ENCODE measurements at places on chromosomes 4 and X.
A peak's percentile ranks its signal among the peaks of the same experiment; 100 is the strongest.

- peak; percentile 2 for DNase-seq
These were observed 259.0 kb upstream of the TRPC5 start for GRCh38 chrX:112341598-112341997.

GRCh38 chr4:110705440-110705782, 82.5 kb upstream of the PITX2 start:
- no peak for DNase-seq

GRCh38 chr4:26772096-26772873, 88.4 kb upstream of the STIM2 start:
- no peak for DNase-seq

- DNase-seq = no peak
These were observed 4.1 kb downstream of the MSANTD1 start for GRCh38 chr4:3252831-3253641.

GRCh38 chr4:87409420-87409939, 12.9 kb upstream of the NUDT9 start:
- DNase-seq = no peak

- peak; percentile 28 for DNase-seq
These were observed 22.1 kb downstream of the PPP1R2C start for GRCh38 chrX:42755815-42756214.

GRCh38 chr4:126264839-126265238, 950.1 kb downstream of the FAT4 start:
- DNase-seq = peak; percentile 78

GRCh38 chr4:182843808-182844325, 73.3 kb downstream of the DCTD start:
- DNase-seq = no peak

DNA sequence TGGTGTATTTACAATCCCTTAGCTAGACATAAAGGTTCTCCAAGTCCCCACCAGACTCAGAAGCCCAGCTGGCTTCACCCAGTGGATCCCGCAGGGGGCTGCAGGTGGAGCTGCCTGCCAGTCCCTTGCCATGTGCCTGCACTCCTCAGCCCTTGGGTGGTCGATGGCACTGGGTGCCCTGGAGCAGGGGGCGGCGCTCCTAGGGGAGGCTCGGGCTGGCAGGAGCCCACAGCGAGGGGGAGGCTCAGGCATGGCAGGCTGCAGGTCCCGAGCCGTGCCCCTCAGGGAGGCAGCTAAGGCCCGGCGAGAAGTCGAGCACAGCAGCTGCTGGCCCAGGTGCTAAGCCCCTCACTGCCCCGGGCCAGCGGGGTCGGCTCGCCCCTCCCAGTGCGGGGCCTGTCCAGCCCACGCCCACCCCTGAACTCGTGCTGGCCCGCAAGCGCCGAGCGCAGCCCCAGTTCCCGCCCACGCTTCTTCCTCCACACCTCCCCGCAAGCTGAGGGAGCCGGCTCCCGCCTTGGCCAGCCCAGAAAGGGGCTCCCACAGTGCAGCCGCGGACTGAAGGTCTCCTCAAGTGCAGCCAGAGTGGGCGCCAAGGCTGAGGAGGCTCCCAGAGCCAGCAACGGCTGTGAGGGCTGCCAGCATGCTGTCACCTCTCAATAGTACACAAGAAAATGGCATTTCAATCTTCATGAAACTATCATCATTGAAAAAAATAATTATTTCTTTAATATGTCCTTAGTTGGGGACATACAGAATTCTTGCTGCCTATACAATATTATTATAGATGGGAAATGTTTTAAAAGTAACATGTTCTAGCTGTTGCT, 189.1 kb downstream of the SLC7A11 start:
- no peak for DNase-seq

DNA sequence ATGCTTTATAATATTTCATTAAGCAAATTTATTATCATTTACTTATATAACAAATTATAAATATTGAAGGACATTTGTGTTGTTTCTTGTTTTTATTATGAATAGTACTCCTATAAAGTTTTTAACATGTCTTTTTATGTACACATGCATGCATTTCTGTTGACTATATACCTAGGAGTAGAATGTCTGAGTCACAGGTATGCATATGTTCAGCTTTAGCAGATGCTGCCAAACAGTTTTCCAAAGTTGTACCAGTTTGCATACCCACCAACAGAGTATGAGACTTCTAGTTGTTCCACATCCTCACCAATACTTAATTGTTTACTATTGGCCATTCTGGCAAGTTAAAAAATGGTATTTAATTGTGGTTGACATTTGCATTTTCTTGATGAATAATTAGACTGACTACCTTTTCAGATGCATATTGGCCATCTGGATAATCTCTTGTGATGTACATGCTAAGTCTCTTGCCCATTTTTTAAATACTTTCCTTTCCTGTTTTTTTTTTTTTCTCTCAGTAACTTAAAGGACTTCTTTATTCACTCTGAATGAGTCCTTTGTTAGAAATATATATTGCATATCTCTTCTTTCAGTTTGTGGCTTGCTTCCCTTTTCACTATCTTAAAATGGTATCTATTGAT, 132.2 kb upstream of the TRIM2 start:
- no peak for DNase-seq

GRCh38 chr4:47251348-47252135, 212.0 kb downstream of the COMMD8 start:
- no peak for DNase-seq

- no peak for DNase-seq
These were observed 699.8 kb downstream of the TRAM1L1 start for GRCh38 chr4:116385583-116385982.

- no peak for DNase-seq
These were observed at the start of gene RTL9 for GRCh38 chrX:110358548-110358947. TSS of gene RTL9 (plus strand) at chrX:110358848. CDS start at chrX:110450618, 91,770 bp downstream.

DNA sequence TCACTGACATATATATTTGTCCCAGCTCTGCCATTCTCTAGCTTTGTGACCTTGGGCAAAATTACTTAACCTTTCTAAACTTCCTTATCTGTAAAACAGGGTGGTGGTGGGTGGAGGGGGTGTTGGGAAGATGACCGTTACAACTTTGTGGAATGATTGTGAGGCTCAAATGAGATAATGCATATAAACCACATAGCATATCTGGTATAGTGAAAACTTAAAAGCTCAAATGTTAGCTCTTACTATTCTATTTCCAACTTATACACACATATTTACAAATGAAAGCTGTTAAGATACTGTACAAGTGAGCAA, 52.9 kb upstream of the HPRT1 start:
- no peak for DNase-seq

Data from iris pigment epithelial cell (primary cell).